Colonic mucosa (tissue), 4 donors: ENCODE measurements at places on chromosomes 11 and 22.

DNA sequence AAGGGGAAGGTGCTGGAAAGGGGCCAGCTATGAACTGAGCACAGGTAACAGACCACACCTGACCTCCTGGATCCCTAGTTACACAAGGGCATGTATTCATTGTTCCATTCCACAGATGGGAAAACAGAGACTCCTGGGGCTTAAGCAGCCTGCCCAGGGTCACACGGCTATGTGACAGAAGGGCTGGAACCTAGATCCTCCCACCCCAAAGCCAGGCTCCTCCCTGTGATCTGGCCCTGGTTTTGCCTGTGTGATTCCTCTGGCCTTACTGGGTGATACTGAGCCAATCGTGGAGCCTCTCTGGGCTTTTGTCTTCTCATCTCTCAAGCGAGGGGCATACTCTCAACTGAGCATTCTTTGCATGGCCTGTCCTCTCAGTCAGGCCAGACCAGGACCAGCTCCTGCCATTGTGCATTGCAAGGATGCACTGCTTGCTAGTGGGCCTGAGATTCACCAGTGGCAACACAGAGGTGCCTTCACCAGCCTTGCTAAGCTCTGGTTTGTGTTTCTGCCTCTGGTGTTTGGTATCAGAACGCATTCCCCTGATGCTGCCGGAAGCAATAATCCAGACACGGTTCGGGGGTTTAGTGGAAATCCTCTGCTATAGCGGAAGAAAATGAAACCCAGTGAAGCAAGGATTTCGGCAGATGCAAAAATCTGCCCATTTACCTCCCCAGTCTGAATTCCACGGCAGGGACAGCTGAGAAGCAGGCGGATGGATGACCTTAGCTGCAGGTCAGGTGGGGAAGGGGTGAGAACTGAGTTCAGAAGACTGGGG is 226.6 kb downstream of the ST3GAL4 start:
- no peak for DNase-seq

DNA sequence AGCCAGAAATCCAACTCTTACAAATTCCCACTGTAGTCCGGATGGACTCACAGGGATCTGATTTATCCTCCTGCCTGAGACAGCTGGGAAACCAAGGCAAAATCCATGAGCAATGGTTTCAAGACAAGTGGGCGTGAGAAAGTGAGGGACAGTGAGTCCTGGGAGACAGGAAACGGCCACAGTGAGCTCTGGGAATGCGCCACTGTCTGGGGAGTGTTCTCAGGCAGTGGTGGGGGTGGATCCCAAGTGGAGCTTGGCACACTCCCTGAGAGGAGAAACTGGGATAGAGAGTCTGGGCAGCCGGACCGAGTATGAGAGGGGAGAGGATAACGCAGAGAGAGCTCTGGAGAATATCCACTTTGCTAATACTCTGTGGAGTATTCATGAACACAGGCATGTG is 9.8 kb downstream of the IL17REL start:
- no peak for DNase-seq

DNA sequence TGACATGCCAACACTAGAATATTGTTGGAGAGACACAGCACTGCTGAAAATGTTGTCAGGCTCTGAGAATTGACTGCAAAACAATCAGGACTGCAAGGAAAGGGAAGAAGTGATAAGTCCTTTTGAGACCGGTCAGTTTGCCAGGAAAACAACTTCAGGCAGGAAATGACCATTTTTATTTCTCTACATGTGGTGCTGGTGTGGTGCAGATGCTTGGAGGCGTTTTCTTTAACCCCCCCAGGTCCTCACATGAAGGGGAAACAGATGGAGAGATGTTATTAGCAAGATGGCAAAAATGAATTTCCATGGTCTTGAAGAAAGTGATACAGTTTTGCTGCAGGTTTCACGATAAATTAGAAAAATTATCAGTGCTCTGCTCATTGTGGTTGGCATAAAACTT is 5.7 kb downstream of the AP2A2 start:
- no peak for DNase-seq

- peak; percentile 90 for DNase-seq
Measured at GRCh38 chr11:77047007-77047927, 13.1 kb downstream of the B3GNT6 start.

DNA sequence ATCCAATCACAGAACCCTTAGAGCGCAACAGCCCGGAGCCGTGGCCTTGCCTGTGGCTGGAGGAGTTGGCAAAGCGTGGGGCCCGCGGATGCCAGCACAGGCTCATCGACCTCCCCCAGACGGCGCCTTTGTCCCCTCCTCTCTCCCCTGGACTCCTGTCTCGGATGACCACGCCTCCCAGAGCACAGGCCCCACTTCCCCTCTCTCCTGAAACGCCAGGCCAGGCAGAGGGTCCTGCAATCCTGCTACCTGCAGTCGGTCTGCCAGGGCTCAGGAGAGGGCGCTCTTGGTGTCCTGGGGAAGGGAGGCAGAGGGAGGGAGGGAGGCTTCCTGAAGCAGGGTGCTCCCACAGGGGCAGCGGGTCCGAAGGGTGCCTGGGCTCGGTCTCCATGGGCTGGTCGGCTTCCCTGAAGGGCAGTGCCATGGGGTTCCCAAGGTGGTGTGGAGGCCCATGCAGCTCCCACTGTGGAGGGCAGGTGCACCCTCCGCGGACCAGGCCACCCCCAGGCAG is 16.6 kb upstream of the TTLL12 start:
- no peak for DNase-seq

- DNase-seq = no peak
Measured at GRCh38 chr11:69145050-69145380, 10.7 kb upstream of the SMIM38 start.

- no peak for DNase-seq
Measured at GRCh38 chr11:45021001-45021400, 70.3 kb upstream of the TP53I11 start.

- no peak for DNase-seq
Measured at GRCh38 chr11:128587415-128587814, at the start of gene ETS1. Gene ETS1 (minus strand): TSS chr11:128587558. CDS start chr11:128573130, 14,428 bp downstream.

- DNase-seq = peak; percentile 49
Measured at GRCh38 chr11:59429924-59430516, 3.8 kb upstream of the OR5A2 start.

GRCh38 chr11:70299636-70300035 is 29.1 kb downstream of the PPFIA1 start:
- DNase-seq = no peak

DNA sequence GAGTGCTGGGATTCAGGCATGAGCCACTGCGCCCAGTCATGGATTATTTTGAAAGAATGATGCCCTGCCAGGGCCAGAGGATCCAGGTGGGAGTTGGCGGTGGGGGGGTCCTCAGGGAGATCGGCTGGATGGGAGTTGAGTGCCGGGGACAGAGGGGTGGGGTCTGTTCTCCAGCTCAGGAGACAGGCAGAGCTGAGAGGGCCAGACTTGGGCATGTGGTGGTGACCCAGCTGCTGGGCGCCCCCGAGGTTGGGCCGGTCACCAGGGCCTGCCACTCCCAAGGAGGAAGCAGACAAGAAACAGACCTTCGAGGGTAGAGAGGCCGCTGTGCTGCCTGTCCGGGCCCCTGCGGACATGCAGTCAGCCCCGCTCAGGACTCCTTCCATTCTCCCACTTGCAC is 11.8 kb upstream of the PRODH start:
- DNase-seq = peak; percentile 12

GRCh38 chr11:99565333-99565732 is 544.6 kb downstream of the CNTN5 start:
- no peak for DNase-seq
